ENCODE measurements at places on chromosomes 6 and 20. TPM values are rescaled to one million over a fixed set of nuclear protein-coding genes. Genes with fewer than 3 reads are reported as not detected.

DNA sequence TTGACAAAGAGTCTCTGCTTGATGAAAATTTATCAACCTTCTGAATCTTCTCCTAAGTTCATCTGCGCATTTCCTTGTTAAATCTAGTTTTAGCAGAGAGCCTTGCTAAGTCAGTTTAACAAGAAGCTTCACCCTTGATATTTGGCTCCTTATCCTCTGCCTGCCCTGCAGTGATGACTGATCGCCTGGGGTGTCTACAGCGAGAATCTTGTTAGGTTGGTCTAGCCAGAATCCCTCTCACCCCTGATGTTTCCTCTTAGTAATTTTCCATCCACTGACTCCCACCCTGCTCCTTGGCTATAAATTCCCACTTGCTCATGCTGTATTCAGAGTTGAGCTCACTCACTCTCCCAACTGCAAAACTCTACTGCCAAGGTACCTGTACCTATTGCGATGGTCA lies 114.1 kb downstream of the TENT5A start:
- H3K36me3 ChIP-seq = no peaks in the 10 kb centered on the region
- H3K4me3 ChIP-seq = no peak overlapping the region
- H3K27ac ChIP-seq = no peak overlapping the region

- no peak overlapping the region for H3K4me3 ChIP-seq
- DNase-seq = peak; percentile 22
- no peaks in the 10 kb centered on the region for H3K27me3 ChIP-seq
- peaks cover 44% of the 10 kb centered on the region for H3K4me1 ChIP-seq
- peak overlapping the region; percentile 38 for H3K27ac ChIP-seq
Observed at GRCh38 chr6:15299430-15300131, 53.7 kb downstream of the JARID2 start.

GRCh38 chr6:158868122-158868480 lies 48.9 kb upstream of the EZR start:
- no peak overlapping the region for H3K27ac ChIP-seq
- DNase-seq = no peak
- H3K27me3 ChIP-seq = no peaks in the 10 kb centered on the region
- H3K4me1 ChIP-seq = peaks cover 4% of the 10 kb centered on the region

DNA sequence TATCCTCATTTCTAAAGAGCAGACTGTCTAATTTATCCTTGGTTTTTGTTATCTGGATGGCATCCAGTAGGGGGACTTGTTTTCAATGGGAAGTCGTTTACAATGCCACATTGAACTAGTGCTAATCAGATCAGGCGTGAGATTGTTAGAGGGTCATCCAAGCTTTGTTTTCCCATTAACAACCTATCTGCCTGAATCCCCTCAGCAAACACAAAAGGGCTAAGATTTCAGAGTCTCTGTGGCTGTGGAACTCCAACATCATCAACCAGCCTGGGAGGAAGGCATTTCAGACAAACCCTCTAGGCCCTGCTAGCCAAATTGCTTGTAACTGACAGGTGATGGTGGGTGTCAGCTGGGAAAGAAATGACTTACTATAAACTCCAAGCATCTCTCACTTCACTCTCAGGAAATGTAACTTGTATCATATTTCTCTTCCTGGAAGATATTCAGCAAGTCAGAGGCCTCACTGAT lies 47.7 kb downstream of the COL19A1 start:
- H3K27ac ChIP-seq = no peak overlapping the region
- no peak overlapping the region for H3K4me3 ChIP-seq
- H3K4me1 ChIP-seq = no peaks in the 10 kb centered on the region
- H3K27me3 ChIP-seq = no peaks in the 10 kb centered on the region
- H3K36me3 ChIP-seq = no peaks in the 10 kb centered on the region

DNA sequence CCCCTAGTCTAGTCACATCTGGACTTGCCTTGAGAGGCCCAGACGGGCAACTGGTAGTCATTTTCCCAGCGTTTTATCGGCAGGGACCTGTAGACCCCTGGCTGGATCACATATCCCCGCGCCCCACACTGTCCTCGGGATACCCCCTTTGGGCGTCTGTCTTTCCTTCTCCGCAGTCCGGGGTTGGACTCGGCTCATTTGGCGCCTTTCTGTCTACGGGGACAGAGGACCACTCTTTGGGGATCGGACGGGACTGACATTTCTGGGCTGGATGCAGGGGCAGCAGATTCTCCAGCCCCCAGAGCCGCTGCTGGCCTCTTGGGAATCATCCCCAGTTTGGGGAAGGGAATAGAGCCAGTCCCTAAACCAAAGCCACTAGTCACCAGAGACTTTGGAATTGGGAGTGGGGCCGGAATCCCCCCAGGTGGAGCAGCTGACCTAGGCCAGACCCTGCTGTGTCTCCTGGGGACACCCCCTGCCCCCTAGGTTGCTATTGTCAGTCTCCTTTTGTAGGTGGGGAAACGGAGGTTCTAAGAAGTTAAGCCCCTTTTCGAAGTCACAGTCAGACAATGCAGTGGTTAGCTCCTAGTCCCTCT lies 734 bp downstream of the FAM110A start:
- peak overlapping the region; percentile 96 for H3K4me3 ChIP-seq
- H3K36me3 ChIP-seq = no peaks in the 10 kb centered on the region
- no peak for DNase-seq
- H3K27ac ChIP-seq = peak overlapping the region; percentile 86
- peaks cover 24% of the 10 kb centered on the region for H3K4me1 ChIP-seq
- no peaks in the 10 kb centered on the region for H3K27me3 ChIP-seq

- no peak overlapping the region for H3K4me3 ChIP-seq
- H3K27me3 ChIP-seq = no peaks in the 10 kb centered on the region
- H3K36me3 ChIP-seq = no peaks in the 10 kb centered on the region
- H3K4me1 ChIP-seq = peaks cover 11% of the 10 kb centered on the region
Observed at GRCh38 chr6:21501815-21502214, 91.7 kb upstream of the SOX4 start.

- H3K27ac ChIP-seq = no peak overlapping the region
- DNase-seq = no peak
- no peaks in the 10 kb centered on the region for H3K36me3 ChIP-seq
- peaks cover 16% of the 10 kb centered on the region for H3K4me1 ChIP-seq
- H3K27me3 ChIP-seq = peaks cover 20% of the 10 kb centered on the region
Observed at GRCh38 chr6:34511915-34512737, 44.0 kb downstream of the SPDEF start.

DNA sequence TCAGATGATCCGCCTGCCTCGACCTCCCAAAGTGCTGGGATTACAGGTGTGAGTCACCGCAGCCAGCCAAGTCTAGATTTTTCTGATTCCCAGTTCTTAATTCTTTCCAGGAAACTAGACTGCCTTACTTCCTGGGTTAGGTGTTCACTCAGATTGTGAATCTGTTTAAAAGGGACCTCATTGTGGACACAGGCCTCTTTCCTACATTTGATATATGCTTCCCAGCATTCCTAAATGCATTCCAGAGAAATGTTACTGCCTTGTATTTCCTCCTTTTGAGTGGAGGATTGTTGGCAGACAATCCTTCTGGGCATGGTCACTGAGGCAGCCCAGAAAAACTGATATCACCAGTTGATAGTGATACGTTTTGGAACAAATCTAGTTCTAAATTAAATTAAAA lies 15.7 kb downstream of the TMEM181 start:
- no peak overlapping the region for H3K27ac ChIP-seq
- DNase-seq = no peak
- H3K4me1 ChIP-seq = no peaks in the 10 kb centered on the region
- H3K4me3 ChIP-seq = no peak overlapping the region
- no peaks in the 10 kb centered on the region for H3K27me3 ChIP-seq

DNA sequence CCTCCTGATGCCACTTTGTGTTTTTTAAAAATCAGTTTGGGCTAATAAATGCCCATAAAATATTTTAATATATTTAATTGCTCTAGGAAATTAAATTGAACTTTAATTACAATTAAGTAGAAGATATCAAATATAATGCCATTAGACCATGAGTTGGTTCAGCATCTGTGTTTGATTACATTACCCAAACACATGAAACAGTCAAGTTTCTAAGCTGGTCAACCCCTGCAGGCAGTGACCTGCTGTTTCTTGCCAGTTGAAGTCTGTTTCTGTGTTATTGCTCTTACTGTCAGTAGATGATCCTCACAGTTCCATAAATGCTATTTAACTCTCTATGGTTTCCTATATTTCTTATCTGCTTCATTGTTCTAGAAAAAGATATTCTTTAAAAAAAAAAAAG lies 9.7 kb upstream of the TENT5A start:
- no peak overlapping the region for H3K27ac ChIP-seq
- no peaks in the 10 kb centered on the region for H3K36me3 ChIP-seq
- no peak for DNase-seq
- peaks cover 14% of the 10 kb centered on the region for H3K4me1 ChIP-seq

DNA sequence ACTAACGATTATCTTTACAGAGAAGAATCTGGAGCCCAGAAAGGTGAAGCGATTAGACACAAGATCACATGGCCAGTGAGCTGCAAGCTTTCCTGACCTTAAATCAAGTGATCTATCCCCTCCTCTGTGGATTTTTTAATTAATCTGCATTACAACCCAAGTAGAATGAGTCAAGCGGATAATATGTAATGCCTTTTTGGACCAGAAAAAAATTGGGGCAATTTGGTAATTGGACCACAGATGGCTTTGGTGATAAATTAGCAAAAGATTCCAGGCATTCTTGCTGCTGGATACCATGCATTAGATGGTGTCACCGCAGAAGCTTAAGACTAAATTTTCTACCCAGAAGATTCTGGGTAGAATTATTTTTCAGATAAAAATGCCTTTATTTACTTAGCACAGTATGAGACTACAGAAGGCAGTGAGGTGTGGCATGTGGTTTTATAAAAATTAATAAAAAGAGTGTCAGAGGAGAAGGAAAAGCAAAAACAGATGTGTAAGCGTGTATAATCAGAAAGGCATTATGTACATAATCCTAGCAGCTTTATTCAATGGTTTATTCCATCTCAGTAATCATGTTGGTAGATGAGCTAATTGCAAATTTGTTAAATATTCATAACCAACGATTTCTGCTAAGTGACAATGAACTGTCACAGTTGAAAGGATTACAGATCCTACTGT lies 53.9 kb upstream of the PCSK2 start:
- DNase-seq = no peak
- no peak overlapping the region for H3K27ac ChIP-seq
- H3K4me3 ChIP-seq = no peak overlapping the region

GRCh38 chr20:23513164-23513563 lies 22.2 kb downstream of the CST8 start:
- no peak overlapping the region for H3K27ac ChIP-seq
- no peak overlapping the region for H3K4me3 ChIP-seq
- no peak for DNase-seq
- no peaks in the 10 kb centered on the region for H3K4me1 ChIP-seq

GRCh38 chr6:117169781-117170281 lies 95.5 kb upstream of the VGLL2 start:
- no peaks in the 10 kb centered on the region for H3K4me1 ChIP-seq
- no peak overlapping the region for H3K4me3 ChIP-seq
- H3K27ac ChIP-seq = no peak overlapping the region
- DNase-seq = no peak
- no peaks in the 10 kb centered on the region for H3K27me3 ChIP-seq
- H3K36me3 ChIP-seq = no peaks in the 10 kb centered on the region

- H3K4me3 ChIP-seq = no peak overlapping the region
- no peaks in the 10 kb centered on the region for H3K27me3 ChIP-seq
- no peak overlapping the region for H3K27ac ChIP-seq
- peaks cover 16% of the 10 kb centered on the region for H3K4me1 ChIP-seq
- H3K36me3 ChIP-seq = no peaks in the 10 kb centered on the region
- no peak for DNase-seq
Observed at GRCh38 chr6:151341476-151342195, 49.7 kb downstream of the ZBTB2 start.

- no peaks in the 10 kb centered on the region for H3K27me3 ChIP-seq
- no peaks in the 10 kb centered on the region for H3K4me1 ChIP-seq
Observed at GRCh38 chr6:116165596-116165995, 39.7 kb upstream of the COL10A1 start.

GRCh38 chr6:3875486-3875885 lies 26.3 kb downstream of the FAM50B start:
- no peaks in the 10 kb centered on the region for H3K36me3 ChIP-seq
- H3K27me3 ChIP-seq = no peaks in the 10 kb centered on the region
- no peaks in the 10 kb centered on the region for H3K4me1 ChIP-seq
- no peak overlapping the region for H3K4me3 ChIP-seq

Gene HLA-DRA
- total RNA-seq = 223 TPM

Gene COL11A2
- 1.5 TPM for total RNA-seq

Gene WASF1
- 8.5 TPM for total RNA-seq

Gene PI16
- 39.6 TPM for total RNA-seq

Gene C20orf202
- total RNA-seq = not detected

Data from tibial nerve (tissue), 4 donors.